ENCODE measurements at places on chromosomes 13 and 19.

- no peak for DNase-seq
Measured at GRCh38 chr19:40232479-40232878, 6.0 kb upstream of the CCNP start.

DNA sequence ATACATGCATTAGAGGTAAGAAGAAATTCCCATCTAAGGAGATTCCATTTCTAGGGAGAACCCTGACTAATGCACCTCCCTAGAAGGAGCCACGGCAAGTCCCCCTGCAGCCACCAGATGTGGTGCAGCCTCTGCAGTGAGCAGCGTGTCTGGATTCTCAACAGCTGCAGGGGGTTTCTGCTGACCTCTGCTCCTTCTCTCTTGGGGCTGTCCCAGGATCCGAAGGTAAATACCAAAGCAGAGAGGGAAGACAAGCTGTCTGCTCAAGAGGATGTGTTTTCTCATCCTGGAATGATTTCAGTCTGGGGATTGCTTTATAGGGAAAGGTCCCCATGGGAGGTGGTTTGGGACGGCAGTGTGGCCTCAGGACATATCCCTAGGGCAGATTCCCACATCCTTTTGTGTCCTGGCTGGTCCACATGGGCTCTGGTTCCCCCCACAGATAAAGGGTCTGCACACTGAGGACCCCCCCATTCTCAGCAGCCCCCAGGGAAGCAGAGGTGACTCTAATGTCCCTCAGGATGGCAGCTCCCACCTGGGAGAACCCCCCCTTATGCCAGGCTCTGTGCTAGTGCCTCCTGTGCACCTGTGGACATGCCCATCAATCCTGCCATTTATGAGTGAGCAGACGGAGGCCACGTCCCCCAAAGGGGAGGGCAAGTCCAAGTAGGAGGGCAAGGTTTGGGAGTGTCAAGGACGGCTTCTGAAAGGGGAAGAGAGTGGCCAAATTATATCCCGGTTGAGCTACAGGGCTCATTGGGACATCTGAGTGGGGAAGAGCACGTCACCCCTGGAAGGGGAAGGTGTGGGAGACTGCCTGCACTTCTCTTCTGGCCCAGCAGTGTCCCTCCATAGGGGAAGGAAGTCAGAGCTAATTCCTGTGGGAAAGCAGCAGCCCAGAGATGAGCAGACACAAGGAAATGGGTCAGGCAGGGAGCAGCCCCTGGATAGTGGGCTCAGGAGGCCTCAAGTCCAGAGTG lies 10.2 kb upstream of the OR10H5 start:
- no peak for DNase-seq

GRCh38 chr13:26923824-26924605 lies 163.4 kb upstream of the GPR12 start:
- no peak for DNase-seq

DNA sequence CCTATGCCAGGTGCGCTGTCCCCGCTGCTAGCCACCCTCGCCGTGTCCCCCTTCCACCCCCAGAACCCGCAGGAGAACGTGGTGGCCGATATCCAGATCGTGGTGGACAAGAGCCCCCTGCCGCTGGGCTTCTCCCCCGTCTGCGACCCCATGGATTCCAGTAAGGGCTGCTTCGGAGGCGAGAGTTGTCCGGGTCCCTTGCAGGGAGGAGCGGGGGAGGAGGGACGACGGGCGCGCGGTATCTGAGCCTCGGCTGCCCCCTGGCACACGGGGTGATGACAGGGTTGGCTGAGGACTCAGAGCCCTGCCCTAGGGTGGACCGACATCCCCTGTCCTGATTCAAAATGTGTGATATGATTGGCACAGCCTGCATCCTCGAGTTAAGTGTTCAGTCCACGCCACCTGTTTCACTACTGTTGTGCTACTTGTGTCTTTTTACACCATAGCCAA lies 653 bp downstream of the MVB12A start:
- no peak for DNase-seq

Measured in smooth muscle cell of the brain vasculature (primary cell).